CD4-positive, alpha-beta T cell treated with Interleukin-1 beta for 1 hour (primary cell): ENCODE measurements at places on chromosomes 2 and 18.

- DNase-seq: no peak
Measured at GRCh38 chr2:120586507-120587278, 149.0 kb upstream of the GLI2 start.

DNA sequence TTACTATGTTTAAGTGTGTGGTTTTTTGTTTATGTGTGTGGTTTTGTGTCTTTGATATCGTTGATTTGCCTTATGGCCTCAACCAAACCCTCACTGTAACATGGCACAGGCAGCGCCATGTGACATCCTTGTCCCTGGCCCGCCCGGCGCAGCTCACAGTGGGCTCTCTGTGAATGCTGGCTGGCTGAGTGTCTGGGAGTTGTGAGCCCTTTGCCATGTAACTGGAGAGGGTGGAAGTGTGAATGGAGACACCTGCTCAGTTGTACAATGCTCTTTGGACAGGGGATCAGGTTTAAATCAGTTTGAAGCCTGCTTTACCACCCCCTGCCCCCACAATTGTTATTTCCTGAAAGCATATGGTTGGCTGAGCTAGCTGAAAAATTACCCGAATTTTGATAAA is 41.8 kb downstream of the TCF7L1 start:
- DNase-seq: no peak

- DNase-seq: no peak
Measured at GRCh38 chr2:211033765-211034164, 477.4 kb downstream of the CPS1 start.

- no peak for DNase-seq
Measured at GRCh38 chr18:33710269-33710668, 132.2 kb downstream of the ASXL3 start.

DNA sequence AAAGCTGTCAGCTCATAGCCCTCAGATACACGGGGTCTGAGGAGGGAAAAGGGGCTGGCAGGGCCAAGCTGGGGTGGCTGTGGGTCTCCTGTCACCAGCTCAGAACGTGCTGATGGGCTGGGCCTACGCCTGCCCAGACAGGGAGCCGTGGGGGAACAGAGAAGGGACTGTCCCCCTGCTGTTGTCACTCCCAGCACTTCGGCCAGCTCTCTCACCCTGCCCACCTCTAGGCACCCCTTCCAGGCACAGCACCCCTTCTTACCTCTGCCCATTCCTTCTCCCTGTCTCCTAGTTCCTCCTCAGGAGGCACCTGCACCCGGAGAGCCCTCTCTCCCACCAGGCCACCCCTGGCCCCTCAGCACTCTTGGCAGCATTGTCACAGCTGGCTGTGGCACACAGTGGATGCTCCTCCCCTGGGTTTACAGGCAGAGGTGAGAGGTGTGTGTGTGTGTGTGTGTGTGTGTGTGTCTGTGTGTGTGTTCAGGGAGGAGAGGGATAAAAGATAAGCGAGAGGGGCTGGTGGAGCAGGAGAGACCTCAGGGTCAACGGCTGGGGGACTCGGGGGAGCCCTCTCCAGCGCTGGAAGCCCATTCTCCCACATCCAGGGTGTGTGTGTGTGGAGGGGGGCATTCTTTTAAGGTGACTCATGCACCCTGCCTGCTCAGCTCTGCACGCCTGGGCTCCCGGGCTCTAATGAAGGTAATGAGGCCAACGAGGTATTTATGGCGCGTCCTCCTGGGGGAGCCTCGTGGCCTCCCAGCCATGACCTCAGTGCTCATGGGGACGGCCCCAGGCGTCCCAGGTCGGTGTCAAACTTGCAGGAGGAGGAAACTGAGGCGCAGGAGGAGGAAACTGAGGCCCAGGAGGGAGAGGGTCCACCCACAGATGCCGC is 66.1 kb upstream of the SMAD7 start:
- no peak for DNase-seq

DNA sequence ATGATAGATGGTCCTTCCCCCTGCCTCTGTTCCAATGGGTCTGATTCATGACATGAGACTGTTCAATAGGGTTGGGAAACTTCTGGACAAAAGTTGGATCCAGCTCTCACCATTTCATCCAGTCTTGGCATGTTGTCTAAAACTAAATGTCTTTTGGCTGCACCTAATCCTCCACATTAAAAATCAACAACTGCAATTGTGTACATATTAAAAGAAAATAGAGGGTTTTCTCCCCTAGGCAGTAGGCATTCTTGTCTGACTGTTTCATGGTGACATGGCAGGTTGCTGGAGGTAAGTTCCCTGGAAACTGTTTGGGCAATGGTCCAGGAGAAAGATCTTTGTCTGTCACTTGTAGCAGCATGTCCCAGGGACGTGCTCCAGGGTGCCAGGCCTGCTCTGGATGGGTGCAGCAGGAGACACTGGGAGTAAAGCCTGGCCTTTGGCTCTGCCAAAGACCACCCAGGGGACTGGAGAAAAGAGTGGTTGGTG is 135.8 kb downstream of the TCF4 start:
- DNase-seq: no peak

DNA sequence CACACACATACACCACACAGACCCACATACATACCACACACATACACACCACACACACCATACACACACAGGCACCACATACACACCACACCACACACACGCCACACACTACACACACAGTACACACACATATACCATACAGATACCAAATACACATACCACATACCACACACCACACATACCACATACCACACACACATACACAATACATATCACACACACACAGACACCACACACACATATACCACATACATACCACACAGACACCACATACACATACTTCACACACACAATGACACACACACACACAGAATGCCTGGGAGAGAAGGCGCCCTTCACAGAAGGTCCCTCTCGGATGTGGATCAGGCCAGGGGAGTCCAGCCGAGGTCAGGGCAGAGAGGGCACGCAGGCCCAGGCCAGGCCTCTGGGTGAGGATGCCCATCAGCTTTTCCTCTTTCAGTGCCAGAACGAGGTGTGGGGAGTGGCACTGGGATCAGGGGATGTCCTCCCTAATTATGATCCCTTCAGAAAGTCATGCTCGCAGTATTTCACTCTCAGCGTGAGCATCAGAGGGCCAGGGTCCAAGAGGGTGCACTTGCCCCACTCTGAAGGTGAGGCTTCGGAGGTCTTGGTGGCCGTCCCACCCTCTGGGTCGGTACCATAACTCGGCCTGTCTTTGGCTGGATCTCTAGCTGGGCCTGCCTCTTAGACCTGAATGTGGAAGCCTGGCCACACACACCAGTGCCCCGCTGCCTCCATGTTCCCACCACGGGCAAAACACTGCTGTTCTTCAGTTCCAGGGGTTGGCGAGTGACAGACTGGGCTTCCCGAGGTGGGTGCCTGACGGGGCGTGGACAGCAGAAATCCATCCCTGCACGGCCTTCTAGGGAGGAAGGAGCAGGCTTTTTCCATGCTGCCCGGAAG is 70.6 kb upstream of the ODC1 start:
- DNase-seq: no peak

GRCh38 chr2:146661473-146662096 is 1183.2 kb upstream of the ACVR2A start:
- no peak for DNase-seq
